GDM1 (cell line): ENCODE measurements at places on chromosomes 1 and 21.

DNA sequence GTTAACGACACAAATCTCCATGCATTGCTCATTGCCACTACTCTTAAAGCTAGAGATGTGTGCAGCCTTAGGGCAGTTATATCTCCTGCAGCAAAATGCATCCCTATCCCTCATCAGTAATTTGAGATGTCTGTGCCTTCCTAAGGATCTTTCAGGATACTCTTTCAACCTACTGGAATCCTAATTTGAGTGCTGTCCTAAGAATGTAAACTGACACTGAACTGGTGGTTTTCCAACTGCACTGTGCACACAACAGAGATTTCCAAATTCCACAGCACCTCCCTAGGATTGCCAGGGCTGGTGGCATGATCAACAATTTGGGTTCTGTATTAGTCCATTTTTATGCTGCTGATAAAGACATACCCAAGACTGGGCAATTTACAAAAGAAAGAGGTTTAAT, 193.9 kb downstream of the LTN1 start:
- no peak for DNase-seq

- no peak for DNase-seq
These were observed 84.2 kb downstream of the LBR start for GRCh38 chr1:225343618-225344017.

DNA sequence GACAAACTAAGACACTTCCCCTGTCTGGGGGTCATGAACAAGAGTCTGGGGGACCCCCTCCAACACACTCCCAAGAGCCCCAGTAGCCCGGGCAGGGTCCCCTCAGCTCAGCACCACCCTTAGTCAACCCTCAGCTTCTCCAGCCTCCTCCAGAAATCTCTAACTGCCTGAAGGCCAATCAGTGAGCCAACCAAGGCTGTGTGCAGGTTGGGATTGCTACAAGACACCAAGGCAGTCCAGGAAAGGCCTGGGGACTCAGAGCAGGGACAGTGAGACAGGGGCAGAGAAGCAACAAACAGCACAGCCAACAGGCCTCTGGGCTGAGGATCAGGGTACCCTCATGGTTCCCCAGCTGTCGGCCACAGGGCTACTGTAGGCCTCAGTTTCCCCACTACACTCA, 13.3 kb downstream of the SMIM12 start:
- DNase-seq: no peak

- no peak for DNase-seq
These were observed 24.2 kb upstream of the SYDE2 start for GRCh38 chr1:85224734-85225623.
